ENCODE measurements at places on chromosomes 7 and 10.

- no peak for DNase-seq
Observed at GRCh38 chr10:30439931-30440330, 5.9 kb downstream of the MAP3K8 start.

GRCh38 chr7:101987494-101987893 lies 170.1 kb downstream of the CUX1 start:
- no peak for DNase-seq

- DNase-seq, result no peak
Observed at GRCh38 chr10:119283818-119284217, 76.4 kb downstream of the GRK5 start.

DNA sequence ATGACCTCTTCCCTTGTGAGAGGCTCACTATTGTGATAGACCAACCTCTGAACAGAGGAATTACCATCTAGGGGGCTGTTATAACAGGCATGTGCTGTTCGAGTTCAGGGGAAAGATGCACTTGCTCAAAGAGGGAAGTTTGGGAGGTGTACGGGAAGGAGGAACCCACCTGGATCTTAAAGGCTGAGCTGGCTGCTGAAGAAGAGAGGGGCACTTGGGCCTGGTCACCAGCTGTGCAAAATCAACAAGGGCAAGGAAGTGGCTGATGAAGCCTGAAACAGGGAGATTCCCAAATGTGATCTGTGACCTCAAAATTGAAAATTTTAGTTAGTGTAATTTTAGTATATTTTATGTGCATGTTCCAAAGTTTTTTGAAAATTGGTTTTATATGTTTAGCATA lies 407.2 kb downstream of the AUTS2 start:
- no peak for DNase-seq

- no peak for DNase-seq
Observed at GRCh38 chr10:132141526-132142395, 45.0 kb upstream of the DPYSL4 start.
